ENCODE measurements at places on chromosomes 16 and 17. TPM values are rescaled to one million over a fixed set of nuclear protein-coding genes. Genes with fewer than 3 reads are reported as not detected.

The ITGB4 gene
- 27.3 TPM for total RNA-seq

The TBC1D3D gene
- total RNA-seq, result not detected

The MYO15A gene
- total RNA-seq, result 2.0 TPM

The UBALD2 gene
- total RNA-seq, result 18.2 TPM

The SLC38A8 gene
- not detected for total RNA-seq

DNA sequence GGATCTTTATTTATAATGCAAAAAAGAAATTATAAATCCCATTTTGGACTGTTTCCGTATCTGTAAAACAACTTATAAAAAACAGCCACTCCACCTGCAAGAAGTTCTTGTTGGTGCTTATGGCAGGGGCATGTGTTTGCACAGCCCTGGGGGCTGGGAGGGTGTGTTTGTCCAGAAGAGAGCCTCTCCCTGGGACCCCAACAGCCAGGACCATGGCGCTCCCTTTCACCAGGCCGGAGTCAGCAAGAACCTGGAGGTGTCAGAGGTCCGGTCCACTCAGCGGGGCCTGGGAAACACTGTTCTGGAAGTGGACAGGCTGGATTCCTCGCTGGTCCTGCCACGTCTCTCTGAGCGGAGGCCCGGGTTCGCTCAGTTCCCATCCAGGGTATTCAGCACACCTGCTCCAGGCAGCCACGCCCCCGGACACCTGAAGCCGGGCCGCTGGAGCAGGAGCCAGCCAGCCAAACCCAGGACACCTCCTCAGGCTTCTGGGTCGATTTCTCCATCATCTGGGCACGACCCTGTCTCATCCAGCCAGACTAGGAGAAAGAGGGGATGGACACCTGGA, 18.9 kb upstream of the GINS2 start:
- H3K4me3 ChIP-seq, result no peak overlapping the region
- H3K27ac ChIP-seq, result no peak overlapping the region
- no peaks in the 10 kb centered on the region for H3K27me3 ChIP-seq
- no peaks in the 10 kb centered on the region for H3K4me1 ChIP-seq
- DNase-seq, result no peak
